ENCODE measurements at places on chromosomes 16 and 17. TPM values are rescaled to one million over a fixed set of nuclear protein-coding genes. Genes with fewer than 3 reads are reported as not detected.

ANKRD40CL gene
- total RNA-seq: 0.28 TPM

HEATR9 gene
- not detected for total RNA-seq

TBC1D16 gene
- 20.0 TPM for total RNA-seq

ZNF469 gene
- 2.8 TPM for total RNA-seq

TPSD1 gene
- not detected for total RNA-seq

HNF1B gene
- 0.19 TPM for total RNA-seq

TBC1D3G gene
- not detected for total RNA-seq

HSF5 gene
- not detected for total RNA-seq

TPSG1 gene
- not detected for total RNA-seq

MMP28 gene
- total RNA-seq: 0.38 TPM

USH1G gene
- total RNA-seq: not detected

C17orf100 gene
- 0.38 TPM for total RNA-seq

DDX5 gene
- 268 TPM for total RNA-seq

NOS2 gene
- under 0.01 TPM for total RNA-seq

CACNG1 gene
- total RNA-seq: not detected

CD300C gene
- 0.19 TPM for total RNA-seq

ITGAD gene
- total RNA-seq: not detected

ADAMTS18 gene
- total RNA-seq: 9.4 TPM

TMEM107 gene
- total RNA-seq: 32.0 TPM

BAHCC1 gene
- 3.5 TPM for total RNA-seq

SLC47A1 gene
- total RNA-seq: 0.19 TPM

SDK2 gene
- total RNA-seq: 0.28 TPM

ABHD15 gene
- 7.1 TPM for total RNA-seq

CD300H gene
- not detected for total RNA-seq

MOSMO gene
- 10.7 TPM for total RNA-seq

FOXF1 gene
- 0.28 TPM for total RNA-seq

SLC22A31 gene
- total RNA-seq: 0.85 TPM

DNAH9 gene
- not detected for total RNA-seq

RBBP6 gene
- total RNA-seq: 15.8 TPM

TIMP2 gene
- total RNA-seq: 51.9 TPM

SSTR5 gene
- not detected for total RNA-seq

CACNB1 gene
- total RNA-seq: 2.3 TPM

PMM2 gene
- 22.3 TPM for total RNA-seq

KRTAP4-6 gene
- not detected for total RNA-seq

SLC12A3 gene
- total RNA-seq: not detected

KRT39 gene
- 0.28 TPM for total RNA-seq

IRX5 gene
- total RNA-seq: 1.7 TPM

HLF gene
- total RNA-seq: under 0.01 TPM

PRDM7 gene
- not detected for total RNA-seq

WNT9B gene
- not detected for total RNA-seq

MYCBPAP gene
- 2.3 TPM for total RNA-seq

C1QL1 gene
- total RNA-seq: not detected

IRF8 gene
- total RNA-seq: 0.19 TPM

RBFOX1 gene
- total RNA-seq: not detected

TNFRSF17 gene
- not detected for total RNA-seq

MPV17L gene
- total RNA-seq: 0.58 TPM

Data from regular cardiac myocyte (primary cell).